ENCODE measurements at places on chromosomes 7 and 10.

DNA sequence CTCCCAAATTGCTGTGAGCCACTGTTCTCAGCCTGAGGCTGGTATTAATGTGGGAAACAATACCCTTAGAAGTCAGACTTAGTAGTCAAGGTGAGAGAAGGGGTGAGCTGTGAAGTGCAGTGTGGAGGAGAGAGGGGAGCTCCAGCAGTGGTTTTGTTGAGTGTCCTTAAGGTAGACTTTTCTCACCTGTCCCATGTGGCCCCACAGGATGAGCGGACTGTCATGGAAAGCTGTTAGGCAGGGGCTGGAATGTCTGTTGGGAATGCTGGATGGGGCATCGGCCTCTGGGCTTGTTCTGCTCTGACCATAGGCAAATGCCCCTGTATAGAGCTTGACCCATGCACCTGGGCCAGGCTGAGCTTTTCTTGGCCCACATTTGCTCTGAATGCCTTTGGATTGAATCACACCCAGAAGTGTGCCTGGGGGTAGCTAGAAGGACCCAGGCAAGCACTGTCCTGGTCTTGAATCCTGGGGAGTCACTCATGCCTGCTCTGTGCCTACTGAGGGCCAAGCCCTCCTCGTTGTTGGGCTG lies 36.3 kb upstream of the SH2D4B start:
- DNase-seq = no peak

DNA sequence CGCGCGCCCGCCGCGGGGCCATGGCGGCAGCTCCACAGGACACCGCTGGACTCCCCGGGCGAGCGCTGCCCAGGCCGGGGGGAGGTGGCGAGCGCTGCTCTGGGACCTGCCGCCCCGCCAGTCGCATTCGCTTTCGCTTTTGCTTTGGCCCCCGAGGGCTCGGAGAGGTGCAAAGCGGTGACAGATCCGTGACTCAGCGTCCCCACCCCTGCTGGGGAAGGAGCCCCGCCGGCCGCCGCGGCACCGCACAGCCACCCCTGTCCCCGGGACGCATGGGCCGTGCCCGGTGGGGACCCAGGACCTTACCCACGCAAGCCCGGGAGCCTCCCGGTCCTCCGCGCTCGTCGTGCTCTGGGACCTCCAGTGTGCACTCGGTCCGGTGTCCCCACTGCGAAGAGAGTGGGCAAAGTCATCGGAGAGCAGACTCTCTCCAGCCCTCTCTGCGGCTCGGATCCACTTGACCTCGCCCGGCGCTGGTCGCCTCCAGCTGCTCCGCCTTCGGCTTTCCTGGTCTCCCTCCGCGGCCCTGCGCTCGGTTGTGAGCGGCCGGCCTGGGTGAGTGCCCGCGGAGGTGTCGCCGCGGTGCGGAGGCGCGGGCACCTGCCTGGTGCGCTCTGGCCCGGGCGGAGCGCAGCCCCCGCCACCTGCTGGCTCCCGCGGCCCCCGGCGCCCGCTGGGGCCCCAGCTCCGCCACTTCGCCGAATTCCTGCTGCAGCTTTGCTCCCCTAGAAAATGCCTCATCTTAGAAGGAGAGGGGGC lies at the start of gene IL15RA:
Gene IL15RA (minus strand): TSS at position 73 of the 759 bp plus-strand sequence. CDS start 51 bp downstream, at position 22.
- DNase-seq = peak; percentile 51

DNA sequence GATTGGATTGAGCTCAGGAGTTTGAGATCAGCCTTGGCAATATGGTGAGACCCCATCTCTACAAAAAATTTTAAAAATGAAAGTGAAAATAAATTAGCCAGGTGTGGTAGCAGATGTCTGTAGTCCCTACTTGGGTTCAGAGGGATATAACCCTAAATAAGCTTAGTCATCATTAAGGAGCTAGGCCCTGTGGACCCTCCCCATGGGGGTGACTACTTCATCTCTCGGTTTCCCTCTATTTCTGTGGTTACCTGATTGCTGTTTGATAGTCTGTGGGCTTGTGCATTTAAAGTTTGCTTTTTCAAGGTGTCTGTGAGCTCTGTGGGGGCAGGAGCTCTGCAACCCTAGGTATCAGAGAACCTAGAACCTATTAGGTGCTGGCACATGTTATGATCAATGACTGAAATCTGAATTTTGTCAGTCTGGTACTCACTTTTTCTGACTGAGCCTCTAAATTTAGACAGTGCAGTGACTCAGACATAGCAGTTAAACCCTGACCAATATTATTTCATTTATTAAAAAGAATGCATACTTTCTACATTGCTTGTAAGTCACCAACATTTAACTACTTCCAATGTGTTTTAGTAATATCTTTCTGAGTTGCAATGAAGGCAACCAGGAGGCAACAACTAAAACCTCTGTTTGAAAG lies 8.1 kb upstream of the CUZD1 start:
- DNase-seq = peak; percentile 43

GRCh38 chr7:45583296-45583695 lies 9.1 kb downstream of the ADCY1 start:
- DNase-seq = no peak

DNA sequence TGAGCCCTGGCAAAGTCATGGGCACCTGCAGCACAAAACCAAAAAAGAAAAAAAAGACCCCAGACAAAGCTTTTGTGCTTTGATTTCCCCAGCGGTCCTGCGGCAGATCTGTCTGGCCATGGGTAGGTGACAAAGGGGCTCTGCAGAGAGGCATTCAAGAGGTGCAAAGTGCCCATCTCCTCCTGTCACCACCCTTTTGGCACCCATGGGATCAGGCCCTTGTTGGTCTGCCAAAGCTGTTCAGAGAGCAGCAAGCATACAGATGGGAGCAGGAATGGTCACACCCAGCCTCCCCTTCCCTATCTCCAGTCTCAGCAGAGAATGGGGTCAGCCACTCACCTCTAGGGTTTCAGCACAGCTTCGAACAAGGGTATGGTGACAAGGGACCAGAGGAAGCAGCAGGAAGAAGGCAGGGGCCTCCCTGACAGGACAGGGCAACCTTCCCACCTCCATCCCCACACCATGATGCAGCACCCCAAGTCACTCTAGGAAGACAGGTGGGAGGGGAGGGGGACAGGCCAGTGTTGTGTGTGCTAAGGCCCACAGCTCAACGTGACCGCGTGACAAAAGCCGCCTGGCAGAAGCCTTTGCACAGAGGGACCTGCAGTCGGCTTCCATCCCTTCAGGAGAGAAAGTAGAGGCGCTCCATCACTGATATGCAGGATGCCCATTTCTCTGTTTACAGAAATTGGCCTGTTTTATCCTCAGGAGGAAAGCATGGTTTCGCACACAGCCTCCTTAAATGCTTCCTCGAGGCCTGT lies 6.3 kb downstream of the CAMK2G start:
- no peak for DNase-seq

DNA sequence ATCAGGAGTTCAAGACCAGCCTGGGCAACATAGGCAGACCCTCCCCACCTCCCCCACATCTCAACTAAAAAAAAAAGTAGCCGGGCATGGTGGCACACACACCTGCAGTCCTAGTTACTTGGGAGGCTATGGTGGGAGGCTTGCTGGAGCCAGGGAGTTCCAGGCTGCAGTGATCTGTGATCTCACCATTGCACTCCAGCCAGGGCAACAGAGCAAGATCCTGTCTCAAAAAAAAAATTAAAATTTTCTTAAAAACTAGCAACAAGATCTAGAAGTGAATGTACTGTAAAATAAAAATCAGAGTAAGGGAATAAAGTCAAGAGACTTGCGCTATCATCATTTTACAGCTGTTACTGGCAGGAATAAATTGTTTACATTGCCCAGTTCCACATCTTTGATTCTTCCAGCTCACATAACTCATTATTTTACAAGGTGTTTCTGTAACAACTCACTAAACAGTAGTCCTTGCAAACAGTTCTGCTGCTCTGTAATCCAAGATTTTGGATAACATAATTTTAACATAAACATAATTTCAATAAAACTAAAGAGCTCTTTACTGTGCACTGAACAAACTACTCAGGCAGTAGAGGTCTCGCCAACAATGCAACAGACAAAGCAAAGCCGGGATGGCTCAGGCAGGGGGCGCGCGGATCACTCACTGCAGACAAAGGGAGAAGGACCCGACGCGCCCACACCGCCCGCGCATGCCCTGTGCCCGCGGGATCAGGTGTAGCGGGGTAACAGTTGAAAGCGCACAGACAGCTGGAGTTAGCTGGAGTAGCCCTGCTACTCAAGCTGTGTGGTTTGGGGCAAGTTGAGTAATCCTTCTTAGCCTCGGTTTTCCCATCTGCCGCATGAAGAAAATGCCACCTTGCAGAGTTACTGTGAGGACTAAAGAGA lies 73.3 kb upstream of the NFE2L3 start:
- peak; percentile 42 for DNase-seq

DNA sequence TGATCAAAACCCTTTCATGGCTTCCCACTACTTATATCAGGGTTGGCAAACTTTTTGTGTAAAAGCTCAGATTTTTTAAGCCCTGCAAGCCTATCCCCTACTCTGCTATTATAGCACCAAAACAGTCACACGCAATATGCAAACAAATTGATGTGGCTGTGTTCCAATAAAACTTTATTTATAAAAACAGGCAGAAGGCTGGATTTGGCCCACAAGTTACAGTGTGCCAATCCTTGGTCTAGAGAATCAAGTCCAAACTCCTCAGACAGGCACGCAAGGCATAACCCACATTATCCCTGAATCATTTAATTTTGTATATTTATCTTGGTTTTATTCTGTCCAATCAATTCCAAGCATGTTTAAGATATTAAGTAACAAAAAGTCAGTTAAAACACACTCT lies 71.9 kb downstream of the SGMS1 start:
- no peak for DNase-seq

GRCh38 chr7:113071465-113071864 lies 15.2 kb downstream of the GPR85 start:
- peak; percentile 88 for DNase-seq

- no peak for DNase-seq
Measured at GRCh38 chr7:26372704-26373103, 81.0 kb downstream of the SNX10 start.

DNA sequence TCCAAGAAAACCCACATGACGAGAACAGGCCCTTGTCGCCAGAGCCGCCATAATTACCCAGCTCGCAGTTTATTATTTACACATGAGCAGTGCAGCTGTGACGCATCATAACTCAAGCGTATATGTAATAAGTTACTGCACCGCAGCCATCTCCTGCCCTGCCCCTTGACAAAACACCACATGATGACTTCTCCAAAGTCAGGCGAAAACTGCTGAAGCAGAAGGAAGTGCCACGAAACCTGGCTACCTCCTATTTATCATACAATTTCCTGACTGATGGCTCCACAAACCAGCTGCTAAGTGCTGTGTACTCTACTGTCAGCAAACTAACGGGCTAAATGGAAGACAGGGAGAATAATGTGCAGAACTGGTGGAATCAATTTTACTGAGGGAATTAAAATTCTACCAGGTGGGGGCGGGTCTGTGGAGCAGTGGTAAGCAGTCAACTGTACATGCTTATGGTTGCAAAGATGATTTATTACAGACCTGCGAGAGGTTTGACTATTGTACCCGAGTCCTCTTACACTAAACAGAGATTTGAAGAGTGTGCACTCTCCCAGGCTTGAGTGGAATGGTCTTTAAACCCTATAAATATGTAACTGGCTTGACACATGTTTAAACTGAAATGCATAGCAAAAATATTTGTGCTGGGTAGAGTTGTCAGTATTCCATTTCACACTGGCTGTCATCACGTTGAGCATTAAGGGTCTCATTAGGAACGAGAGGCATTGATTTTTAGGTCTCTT lies 156.0 kb downstream of the GLI3 start:
- no peak for DNase-seq

- no peak for DNase-seq
Measured at GRCh38 chr7:23385140-23385539, 85.2 kb downstream of the IGF2BP3 start.

DNA sequence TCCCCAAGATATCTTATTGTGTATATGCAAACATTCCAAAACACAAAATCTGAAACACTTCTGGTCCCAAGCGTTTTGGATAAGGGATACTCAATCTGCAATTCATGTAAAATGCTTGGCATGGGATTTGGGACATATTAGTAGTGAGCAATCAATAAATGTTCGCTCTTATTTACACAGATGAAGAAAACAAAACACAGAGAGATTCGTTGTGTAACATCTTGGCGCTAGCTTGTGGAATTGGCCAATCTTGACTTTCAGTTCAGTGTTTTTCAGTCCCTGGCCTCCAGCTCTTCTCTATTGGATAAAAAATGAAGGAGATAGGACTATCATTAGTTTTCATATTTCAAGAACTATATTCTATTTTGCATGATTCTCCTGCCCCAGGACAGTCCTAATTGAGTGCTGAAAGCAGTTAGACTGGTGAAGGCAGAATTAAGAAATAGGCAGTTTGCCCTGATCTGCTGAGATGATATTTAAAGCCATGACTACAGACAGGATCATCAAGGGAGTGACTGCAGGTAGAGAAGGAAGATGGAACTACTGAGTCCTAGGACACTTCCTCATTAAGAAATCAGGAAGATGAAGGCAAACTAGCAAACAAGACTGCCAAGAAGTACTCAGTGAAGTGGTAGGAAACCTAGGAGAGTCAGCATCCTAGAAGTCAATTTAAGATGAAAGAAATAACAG lies 1.8 kb downstream of the PNLIPRP3 start:
- no peak for DNase-seq

GRCh38 chr7:98618786-98619185 lies 1.7 kb downstream of the NPTX2 start:
- DNase-seq = no peak

GRCh38 chr7:106657085-106657991 lies 3.6 kb downstream of the CCDC71L start:
- peak; percentile 56 for DNase-seq

GRCh38 chr10:90389876-90390275 lies 468.0 kb downstream of the HTR7 start:
- no peak for DNase-seq

GRCh38 chr10:119517235-119518141 lies 25.0 kb downstream of the RGS10 start:
- peak; percentile 71 for DNase-seq

DNA sequence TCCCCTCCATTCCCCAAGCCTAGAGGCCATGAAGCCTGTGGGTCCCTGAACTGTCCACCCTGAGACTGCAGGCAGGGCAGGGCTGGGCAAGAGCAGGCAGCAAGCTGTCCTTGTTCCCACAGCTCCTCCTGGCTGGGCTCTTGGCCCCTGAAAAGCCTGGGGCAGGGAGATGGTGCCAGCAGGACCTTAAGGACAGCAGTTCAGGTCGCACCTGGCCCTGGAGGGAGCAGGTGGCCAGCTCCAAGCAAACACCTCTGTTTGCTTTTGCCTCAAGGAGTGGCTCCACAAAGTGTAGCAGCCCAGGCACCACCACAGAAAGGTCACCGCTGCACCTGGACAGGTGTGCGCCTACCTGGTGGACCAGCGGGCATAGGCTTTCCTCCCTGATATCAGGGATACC lies 5.2 kb downstream of the RET start:
- DNase-seq = no peak

Measured in choroid plexus epithelial cell (primary cell).